ENCODE measurements at places on chromosomes 2 and 18.

DNA sequence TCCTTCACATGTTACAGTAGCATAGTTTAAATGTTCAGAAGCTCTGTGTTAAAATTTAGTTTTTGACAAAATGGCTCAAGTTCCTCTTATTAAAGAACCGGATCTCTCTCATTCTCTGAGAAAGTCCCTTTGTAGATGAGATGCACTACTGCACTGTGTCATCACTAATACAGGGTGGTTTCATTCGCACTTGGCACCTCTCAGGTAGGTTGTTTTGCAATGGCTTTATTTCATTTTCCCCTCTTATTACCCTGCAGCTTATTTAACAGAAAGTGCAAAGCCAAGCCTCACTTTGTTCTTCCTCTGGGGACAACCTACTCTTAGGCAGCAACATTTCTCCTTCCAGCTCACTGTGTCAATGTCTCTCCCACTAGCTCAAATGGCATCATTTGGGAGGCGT, 185.1 kb downstream of the DLGAP1 start:
- DNase-seq: no peak

DNA sequence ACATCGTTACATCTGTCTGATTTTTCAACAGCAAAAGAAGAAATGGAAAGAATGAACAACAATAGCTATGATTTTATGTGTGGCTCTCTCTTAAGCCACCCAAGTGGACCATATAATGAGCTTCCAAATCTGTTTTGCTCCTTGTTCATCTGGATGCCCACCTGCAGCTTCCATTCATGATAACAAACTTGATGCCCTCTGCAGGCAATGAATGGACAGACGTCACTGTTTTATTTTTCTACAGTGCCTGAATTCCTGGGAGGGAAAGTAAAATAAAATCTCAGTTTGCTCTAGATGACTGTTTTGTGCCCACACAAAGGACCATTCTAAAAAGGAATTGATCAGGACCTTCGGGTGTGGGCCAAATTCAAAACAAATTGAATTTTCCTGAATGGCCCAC, 5.0 kb downstream of the MREG start:
- DNase-seq: no peak

DNA sequence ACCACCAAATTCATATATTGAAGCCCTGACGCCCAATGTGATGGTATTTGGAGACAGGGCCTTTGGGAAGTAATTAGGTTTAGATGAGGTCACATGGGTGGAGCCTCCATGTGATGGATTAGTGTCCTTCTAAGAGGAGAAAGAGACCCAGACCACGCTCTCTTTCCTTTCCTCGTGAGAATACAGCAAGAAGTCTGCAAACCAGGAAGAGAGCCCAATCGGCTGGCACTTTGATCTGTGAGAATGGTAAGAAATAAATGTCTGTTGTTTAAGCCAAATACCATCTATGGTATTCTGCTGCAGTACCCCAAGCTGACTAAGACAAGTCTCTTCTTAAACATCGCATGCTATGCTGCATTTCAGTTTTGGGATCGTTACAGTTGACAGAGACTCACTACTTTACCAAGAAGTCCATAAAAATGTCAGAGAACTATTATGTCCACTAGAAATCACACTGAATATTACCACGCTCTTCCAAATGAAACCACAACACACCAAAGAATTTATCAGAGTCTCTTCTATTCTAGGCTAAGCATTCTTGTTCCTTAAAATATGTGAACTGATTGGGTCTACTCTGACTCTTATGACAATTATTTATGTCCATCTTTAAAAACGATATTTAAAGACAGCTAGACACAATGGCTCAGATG, 48.5 kb downstream of the LPIN2 start:
- DNase-seq: no peak

- no peak for DNase-seq
These were observed 21.9 kb upstream of the USP14 start for GRCh38 chr18:136433-136832.

DNA sequence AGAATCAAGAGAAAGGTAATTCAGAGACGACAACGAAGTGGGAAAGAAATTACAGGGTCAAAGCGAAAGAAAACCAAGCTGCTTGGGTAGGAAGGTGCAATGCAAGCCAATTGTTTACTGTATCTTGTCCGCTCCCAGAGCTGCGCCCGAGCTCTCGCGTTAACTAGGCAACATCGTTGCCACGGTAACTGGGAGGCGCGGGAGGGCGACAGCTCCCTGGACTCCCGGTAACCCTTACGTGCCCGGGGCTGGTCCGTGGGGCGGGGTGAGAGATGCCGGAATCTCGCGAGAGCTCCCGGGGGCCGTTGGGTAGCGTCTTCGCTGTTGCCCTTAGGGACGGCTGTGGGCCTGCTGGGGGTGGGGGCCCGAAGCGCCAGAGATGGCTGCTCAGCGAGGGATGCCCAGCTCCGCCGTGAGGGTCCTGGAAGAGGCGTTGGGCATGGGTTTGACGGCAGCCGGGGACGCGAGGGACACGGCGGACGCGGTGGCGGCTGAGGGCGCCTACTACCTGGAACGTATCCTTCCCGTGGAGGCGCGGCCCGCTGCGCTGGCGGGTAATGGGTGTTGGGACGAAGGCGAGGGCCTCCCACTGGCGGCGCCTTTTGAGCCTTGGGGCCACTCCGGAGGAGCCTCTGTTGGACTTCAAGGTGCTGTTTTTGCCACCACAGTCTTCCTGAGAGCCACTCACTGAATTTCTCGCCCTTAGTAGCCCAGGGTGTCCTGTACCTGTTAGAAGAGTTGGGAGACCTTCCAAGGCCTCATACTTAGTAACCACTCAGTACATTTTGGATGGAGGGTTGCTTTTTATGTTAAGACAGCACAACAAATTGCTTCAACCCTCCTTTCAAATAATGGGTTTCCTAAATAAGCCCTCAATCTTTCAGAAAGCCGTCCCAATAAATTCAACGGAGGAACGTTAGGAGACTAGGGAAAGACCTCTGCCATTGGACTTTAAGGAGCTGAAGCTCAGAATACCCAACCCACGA, at the start of gene SPAG16:
SPAG16 (plus strand) TSS at position 360 of the 986 bp plus-strand sequence.
- peak; percentile 94 for DNase-seq

- DNase-seq: no peak
These were observed 126.4 kb upstream of the HNMT start for GRCh38 chr2:137837830-137838229.

- DNase-seq: no peak
These were observed 14.9 kb downstream of the IL1B start for GRCh38 chr2:112821682-112822081.

DNA sequence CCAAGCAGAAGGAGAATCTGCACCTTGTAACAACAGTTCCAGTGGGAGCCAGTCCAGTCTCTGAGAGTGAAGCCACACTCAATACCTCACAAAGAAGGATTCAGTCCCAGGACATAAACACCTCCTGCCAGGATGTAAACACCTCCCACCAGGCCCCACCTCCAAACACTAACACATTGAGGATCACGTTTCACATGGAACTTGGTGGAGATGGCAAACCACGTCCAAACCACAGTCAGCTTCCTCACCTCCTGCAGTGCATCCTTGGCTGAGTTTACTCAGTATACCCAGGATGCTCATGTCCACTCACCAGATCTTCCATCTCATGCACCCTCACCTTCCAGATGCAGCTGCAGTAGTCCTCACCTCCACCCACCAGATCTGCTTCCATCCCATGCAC, 37.8 kb upstream of the TMEM18 start:
- no peak for DNase-seq

- DNase-seq: no peak
These were observed 12.8 kb downstream of the EPG5 start for GRCh38 chr18:45954070-45954934.
